GM12878 (cell line): ENCODE measurements at places on chromosomes 5 and 9. TPM values are rescaled to one million over a fixed set of nuclear protein-coding genes. Genes with fewer than 3 reads are reported as not detected.

SPEF2 gene
- total RNA-seq, result 0.24 TPM in 1 of 2 replicates, not detected in the other

DNA sequence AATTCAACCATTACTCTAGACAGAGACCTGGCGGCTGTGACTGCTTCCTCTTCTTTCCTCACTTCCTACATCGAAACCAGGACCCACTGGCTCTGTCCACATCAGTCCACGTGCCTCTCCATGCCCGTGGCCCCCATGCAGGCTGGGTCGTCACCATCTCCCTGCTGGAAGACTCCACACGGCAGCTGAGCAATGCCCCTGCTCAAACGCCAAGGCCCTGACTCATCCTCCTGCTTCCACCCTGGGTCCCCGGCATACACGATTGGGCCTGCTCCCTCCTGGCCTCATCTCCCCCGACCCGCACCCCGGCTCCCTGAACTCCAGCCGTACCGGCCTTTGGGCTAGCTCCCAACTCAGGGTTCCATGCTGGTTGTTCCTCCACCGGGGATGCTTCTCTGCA is 67.2 kb upstream of the IER5L start:
- H3K27ac ChIP-seq, result no peak overlapping the region
- H3K4me1 ChIP-seq, result no peaks in the 10 kb centered on the region
- no peaks in the 10 kb centered on the region for H3K36me3 ChIP-seq

HCN1 gene
- not detected in 2 replicates for total RNA-seq

C6 gene
- 0.31 and 0.45 TPM in 2 replicates for total RNA-seq

DNA sequence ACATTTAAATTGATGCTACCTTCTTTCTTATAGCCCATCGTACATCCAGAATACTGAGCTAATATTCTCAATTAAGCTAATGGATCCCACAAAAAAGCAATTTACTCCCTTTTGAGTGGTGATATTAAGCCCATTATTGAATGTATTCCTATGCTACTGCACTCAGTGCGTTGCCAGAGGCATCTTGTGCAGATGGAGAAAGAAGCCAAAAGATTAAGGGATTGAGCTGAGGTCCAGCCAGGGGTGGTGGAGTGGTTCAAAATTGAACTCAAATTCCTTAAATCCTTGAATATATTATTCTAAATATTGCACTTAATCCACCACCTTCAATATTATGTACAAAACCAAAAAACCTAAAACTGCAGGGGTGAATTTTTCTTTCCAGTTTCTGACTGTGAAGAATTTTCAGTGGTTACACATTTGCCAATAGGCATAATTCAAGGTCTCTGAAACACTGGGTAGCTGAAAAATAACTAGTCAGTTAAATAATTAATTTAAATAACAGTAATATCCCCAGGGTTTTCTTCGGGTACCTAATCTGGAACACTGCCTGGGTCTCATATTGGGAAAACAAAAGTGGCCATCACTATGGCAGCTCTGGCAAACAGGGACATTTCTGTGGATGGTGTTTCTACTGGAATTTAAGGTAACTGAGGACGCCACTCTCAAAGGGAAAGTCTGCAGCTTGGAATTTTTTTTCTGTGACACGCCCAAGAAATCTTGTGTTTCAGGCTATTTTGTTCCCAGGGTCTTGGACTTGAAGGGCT is 6.2 kb upstream of the LIFR start:
- H3K27me3 ChIP-seq, result no peaks in the 10 kb centered on the region
- H3K27ac ChIP-seq, result no peak overlapping the region
- no peaks in the 10 kb centered on the region for H3K36me3 ChIP-seq
- DNase-seq, result no peak
- no peaks in the 10 kb centered on the region for H3K4me1 ChIP-seq
- no peak overlapping the region for H3K4me3 ChIP-seq

CRAT gene
- total RNA-seq, result 2.9 and 3.4 TPM in 2 replicates

GRCh38 chr5:29054694-29055093 is 2016.3 kb upstream of the CDH9 start:
- DNase-seq, result no peak
- no peak overlapping the region for H3K27ac ChIP-seq
- H3K4me3 ChIP-seq, result no peak overlapping the region
- H3K27me3 ChIP-seq, result no peaks in the 10 kb centered on the region
- H3K36me3 ChIP-seq, result no peaks in the 10 kb centered on the region

DNA sequence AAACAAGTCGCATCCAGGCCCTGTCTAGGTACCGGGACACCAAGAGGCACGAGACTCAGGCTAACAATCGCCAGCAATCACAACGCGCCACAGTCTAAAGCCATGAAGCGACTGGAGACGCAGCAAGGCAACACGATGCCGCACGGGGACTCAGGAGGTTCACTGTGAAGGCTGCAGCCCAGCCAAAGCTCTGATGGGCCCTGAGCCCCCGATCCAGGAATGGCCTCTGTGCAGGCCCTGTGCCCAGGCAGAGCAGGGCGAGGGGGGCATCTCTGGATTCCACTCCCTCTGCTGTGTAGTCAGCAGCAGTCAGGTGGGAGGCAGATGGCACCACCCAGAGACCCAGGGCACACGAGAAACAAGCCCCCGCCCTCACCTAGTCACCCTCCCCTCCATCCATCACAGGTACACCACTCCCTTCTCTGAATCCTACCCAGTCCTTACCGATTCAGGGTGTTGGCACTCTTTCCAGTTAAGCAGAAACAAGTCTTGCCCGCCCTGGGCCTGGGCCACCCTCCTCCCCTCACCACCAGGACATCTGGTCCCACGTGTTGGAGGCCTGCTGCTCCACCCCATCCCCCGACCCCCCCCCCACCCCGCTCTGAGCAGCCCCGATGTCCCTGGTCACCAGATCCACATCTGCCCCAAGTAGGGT is 1.1 kb downstream of the RALGDS start:
- DNase-seq, result no peak
- H3K4me1 ChIP-seq, result peaks cover 54% of the 10 kb centered on the region
- H3K27ac ChIP-seq, result no peak overlapping the region

DNA sequence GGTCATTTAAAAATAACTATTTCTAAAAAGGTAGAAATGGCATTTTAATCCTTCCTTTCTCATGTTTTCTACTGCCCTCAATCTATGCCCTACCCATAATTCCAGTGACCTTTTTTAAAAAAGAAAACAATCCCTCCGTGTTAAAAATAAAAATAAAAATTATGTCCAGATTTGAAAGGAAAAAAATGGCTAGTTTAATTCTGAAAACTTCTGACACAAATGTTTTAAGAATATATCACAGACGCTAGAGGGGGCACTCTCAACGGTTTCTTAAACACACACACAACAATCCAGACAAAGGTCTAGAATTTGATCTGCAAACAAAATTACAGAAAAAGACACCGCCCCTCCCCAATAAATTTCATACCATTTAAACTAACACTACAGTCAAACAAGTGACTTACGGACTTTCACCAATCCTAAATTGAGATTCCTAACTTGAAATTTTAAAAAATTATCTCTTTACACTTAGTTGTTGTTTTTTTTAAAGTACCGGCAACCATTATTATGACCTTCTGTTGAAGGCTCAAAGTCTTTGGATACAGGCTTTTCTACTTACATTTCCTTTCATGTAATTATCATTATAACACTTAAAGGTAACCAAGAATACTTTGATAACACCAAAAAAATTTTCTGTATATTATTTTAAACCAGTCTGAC is 38.2 kb downstream of the CLINT1 start:
- no peaks in the 10 kb centered on the region for H3K4me1 ChIP-seq
- no peak overlapping the region for H3K4me3 ChIP-seq
- H3K27me3 ChIP-seq, result no peaks in the 10 kb centered on the region
- no peaks in the 10 kb centered on the region for H3K36me3 ChIP-seq

TMEM232 gene
- total RNA-seq, result 0.95 and 2.0 TPM in 2 replicates
